ENCODE measurements at places on chromosomes 3 and 15.
A peak's percentile ranks its signal among the peaks of the same experiment; 100 is the strongest.

DNA sequence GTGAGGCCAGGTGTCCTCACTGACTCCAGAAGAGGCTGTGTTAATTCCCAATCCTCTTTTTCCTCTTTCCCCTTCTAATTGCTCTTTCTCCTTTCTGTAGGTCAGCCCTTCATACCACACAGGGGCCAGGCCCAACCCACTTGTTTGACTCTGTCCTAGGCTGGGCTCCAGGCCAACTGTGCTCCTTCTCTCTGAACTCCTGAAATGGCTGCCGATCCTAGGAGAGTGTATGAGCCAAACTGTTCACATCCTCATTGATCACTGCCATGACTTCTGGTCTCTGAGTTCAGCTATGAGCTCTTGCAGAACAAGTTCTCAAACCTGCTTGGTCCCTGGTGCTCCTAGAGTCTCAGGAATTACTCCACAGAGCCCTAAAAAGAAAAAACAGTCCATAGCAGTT is 145.1 kb downstream of the VGLL4 start:
- DNase-seq: no peak

DNA sequence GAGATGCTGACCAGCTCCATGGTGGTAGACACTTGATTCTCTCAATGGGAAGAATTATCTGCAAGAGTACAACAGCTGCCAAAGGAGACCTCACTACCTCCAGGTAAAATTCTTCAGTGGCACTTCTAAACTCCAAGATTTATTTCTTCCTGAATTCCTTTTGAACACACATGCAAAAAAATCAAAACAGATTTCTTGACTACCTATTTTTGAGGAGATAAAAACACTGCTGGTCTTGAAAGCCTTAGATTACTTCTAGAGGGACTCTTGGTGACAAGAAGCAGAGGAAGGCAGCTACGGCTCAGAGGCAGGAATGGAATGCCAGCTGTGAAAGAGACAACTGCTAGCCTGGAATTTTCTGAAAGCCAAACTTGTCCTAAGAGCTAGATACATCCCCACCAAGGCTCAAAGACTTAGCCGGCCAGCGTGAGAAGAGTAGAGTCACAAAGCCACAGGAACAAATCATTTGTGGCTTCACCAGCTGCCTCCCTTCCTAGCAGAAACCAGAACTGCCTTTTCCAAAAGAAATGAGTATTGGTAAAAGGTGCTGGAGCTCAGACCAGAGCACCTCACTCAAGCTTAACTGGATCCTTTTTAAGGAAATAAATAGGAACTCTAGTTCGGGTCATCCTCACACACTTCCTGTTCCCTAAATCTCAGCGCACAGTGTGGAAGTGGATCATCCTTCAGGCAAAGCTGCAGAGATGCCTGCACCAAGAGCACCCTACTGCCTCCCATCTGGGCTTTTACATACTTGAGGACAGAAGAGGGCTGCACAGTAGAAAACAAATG is 32.6 kb downstream of the CLK3 start:
- DNase-seq: no peak

- no peak for DNase-seq
Measured at GRCh38 chr3:37500518-37500917, 326.1 kb upstream of the LRRFIP2 start.

- DNase-seq: no peak
Measured at GRCh38 chr15:82535566-82536408, 4.5 kb downstream of the RPS17 start.

- DNase-seq: no peak
Measured at GRCh38 chr3:72559385-72559784, 288.9 kb downstream of the SHQ1 start.

DNA sequence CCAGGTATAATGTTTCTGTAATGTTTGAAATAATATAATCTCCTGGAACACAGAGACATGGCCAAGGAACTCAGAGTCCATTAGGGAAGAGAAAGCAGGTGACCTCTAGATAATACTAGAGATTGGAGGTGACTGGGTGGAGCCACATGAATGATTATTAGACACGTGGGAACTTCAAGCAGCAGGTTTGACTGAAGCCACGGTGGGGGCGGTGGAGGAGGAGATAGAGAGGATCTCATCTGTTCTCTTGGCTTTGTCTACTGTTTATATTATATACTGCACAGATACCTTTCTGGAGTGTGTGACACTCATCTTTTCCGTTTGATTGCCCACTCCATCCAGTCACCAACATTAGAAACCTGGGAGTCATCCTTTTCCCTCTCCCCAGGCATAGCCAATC is 33.7 kb downstream of the KIF7 start:
- DNase-seq: no peak

GRCh38 chr15:82852941-82853561 is 43.6 kb downstream of the WHAMM start:
- no peak for DNase-seq

- no peak for DNase-seq
Measured at GRCh38 chr3:100099621-100100020, 14.7 kb downstream of the FILIP1L start.

- no peak for DNase-seq
Measured at GRCh38 chr15:83404121-83404520, 43.0 kb upstream of the SH3GL3 start.

GRCh38 chr3:5022966-5023776 is 43.9 kb downstream of the BHLHE40 start:
- no peak for DNase-seq

- DNase-seq: no peak
Measured at GRCh38 chr3:194148383-194148782, 12.4 kb downstream of the HES1 start.

GRCh38 chr3:59644479-59645402 is 594.9 kb upstream of the CFAP20DC start:
- DNase-seq: no peak

DNA sequence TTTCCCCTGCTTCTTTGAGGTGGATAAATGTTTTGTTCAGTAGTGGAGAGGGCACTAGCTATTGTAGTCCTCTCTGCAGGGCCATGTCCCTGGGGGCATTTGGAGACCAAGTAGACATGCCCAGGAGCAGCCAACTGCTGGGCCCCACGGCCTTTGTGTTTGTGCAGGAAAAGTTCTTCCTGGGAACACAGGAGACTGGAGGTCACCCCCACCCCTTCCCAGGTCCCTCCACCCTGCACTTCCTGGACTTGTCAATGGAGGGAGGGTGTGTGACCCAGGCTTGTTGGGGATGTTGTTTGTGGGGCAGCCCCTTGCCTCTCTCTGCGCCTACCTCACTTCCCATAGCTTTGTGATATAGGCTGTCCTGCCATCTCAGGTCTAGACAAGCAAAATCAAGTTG is 317.0 kb upstream of the LRRFIP2 start:
- no peak for DNase-seq

DNA sequence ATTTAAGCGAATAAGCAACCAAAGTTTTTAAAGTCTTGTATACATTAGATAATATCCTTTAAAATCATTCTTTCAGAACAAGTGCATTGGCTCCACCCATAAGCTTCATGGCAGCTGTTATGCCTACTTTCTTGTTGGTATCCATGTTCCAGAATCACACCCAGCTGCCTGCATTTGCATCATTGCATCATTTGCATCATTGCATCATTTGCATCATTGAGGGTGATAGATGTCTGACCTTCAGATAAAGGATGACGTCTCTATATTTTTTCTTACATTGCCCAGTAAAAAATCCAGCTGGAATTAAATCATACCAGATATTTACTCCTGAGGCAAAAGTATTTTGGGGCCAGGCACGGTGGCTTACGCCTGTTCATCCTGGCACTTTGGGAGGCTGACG is 42.3 kb downstream of the SLC12A1 start:
- DNase-seq: no peak

- no peak for DNase-seq
Measured at GRCh38 chr15:95620934-95621579, 709.4 kb upstream of the NR2F2 start.

DNA sequence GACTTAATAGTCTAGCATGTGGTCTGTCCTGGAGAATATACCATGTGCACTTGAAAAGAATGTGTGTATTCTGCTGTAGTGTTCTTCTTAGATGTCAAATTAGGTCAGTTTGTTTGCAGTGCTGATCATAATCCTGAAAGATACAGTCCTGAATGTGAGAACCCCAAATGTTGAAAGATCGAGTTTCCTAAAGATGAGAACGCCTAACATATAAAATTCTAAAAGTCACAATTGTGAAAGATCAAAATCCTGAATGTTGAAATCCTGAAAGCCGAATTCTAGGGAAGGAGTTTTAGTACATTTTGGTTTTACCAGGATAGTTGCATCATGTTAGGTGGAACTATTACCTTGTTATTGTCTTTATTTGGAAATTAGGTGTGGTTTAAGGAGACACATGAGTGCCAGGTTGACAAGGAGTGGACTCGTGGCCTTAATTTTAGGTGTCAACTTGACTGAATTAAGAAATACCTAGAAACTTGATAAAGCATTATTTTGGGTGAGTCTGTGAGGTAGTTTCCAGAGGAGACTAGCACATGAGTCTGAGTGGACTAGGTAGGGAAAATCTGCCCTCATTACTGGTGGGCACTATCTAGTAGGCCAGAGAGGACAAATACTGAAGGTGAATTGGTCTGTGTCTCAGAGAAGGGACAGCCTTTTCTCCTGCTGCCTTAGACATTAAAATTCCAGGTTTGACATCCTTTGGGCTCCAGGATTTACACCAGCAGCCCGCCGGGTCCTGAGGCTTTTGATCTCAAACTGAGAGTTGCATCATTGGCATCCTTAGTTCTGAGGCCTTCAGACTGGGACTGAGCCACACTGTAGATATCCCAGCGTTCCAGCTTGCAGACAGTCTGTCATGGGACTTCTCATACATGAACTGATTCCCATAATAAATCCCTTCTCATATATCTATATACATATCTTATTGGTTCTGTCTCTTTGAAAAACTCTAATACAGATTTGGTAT is 77.1 kb downstream of the LRRC28 start:
- DNase-seq: no peak

DNA sequence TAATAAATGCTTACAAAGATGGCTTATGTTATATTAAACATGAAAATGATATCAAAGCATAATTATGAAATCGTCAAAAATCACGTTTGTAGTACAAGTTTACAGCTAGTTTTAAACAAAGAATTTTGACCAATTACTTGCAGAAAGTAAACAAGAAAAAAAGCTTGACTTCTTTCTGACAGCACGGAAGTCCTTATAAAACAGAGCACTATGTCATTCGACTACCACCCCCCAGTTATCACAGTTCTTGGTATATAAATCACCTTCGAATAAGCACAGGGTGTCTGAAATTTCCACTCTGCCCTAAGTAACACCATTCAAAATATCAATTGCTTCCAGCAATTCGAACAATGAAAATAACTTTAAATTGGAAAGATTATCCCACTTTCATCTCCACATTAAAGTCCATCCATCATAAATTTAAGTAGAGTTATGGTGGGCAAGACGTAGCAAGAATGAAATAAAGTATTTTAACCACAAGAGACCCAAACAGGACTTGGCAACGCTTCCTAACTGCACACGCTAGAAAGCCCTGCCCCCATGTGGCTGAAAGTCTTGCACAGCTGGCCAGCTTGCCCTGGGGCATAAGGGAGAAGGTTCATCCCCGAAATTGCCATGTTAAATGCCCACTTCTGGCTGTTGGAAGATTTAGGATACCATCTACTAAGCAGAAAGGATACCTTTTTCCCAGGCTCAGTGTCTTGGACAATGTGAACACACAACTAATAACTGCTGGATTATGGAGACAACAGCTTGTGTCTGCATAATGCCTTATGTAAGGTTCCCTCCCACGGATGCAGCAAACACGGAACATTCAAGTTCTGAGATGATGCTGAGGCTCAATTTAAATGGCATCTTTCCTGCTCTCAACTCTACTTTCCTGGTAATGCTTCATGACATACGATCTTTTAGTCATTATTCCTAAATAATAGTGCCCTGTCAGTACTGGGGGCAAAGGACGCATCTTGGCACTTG is 116.4 kb upstream of the TJP1 start:
- DNase-seq: no peak

DNA sequence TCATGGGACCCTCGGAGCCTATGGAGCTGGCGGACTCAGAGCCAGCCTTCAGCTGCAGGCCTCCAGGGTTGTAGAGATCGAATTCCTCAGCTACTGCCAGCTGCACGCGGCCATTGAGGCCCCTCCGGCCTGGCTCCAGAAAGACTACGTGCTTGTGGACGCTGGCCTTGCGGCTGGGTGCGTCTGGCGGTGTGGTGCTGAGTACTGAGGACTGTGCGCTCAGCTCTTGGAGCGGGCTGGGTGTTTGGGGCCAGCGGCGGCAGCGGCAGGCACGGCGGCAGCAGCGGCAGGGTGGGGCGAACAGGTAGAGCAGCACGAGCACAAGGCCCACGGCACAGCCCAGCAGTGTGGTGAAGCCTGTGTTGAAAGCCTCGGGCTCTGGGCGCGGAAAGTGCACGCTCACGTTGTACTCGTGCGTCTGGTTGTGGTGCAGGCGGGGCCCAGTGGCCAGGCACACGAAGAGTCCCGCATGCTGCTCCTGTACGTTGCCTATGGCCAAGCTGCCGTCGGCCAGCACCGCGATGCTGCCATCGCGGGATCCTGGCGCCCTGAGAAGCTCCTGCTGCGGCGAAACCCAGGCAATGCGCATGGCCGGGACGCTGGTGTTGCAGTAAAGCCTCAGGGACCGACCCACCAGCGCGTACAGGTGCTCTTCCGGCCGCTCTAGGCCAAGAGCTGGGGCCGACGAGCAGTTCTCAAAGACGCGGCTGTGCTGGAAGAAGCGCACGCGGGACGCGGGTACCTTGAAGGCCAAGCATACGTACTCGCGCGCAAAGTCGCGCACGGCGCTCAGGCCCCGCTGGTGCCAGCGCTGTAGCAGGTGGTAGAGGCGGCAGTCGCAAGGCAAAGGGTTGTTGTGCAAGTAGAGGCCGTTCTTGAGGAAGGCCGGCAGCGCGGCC is 1.3 kb downstream of the AMIGO3 start:
- DNase-seq: no peak

DNA sequence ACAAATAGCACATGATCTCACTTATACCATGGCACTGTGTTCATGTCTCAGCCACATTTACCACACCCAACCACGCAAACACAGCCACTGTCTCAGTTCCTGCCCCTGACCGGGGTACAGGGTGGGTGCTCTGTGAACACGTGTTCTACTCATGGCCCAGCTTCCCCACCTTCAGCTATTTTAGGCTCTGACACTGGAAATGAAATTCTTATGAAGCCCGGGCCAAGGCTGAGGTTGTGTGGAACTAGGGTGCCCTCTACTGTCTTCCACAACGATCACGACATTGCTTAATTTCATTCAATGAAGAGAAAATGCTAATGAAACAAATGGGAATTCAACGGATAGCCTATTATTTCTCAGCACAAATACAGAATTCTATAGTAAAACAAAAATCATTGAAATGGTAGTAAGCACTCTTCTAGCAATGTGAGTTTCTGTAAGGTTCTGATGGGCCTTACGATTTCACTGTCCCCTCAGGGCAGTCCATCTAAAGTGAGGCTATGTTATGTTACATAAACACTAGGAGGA is 2.1 kb upstream of the GABRA5 start:
- no peak for DNase-seq

DNA sequence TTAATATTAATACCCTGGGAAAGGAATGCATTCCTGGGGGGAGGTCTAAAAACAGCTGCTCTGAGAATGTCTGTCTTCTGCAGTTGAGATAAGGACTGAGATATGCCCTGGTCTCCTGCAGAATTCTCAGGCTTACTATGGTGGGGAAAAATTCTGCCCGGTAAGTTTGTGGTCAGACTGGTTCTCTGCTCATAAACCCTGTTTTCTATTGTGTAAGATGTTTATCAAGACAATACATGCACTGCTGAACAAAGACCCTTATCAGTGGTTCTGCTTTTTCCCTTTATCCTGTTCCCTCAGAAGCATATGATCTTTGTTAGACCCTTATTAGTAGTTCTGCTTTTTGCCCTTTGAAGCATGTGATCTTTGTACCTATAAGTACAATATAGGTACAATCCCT is 494.6 kb downstream of the CNTN6 start:
- no peak for DNase-seq

- peak; percentile 45 for DNase-seq
Measured at GRCh38 chr3:71926262-71926600, 141.3 kb upstream of the PROK2 start.

- DNase-seq: peak; percentile 56
Measured at GRCh38 chr15:74616366-74616939, 817 bp downstream of the CLK3 start.

All from GM13977 (cell line).